Bronchial epithelial cell (primary cell): ENCODE measurements at places on chromosomes 2 and 18. TPM values are rescaled to one million over a fixed set of nuclear protein-coding genes. Genes with fewer than 3 reads are reported as not detected.

Gene CIDEA
- total RNA-seq, result 0.53 TPM in 1 of 2 replicates, not detected in the other

Gene NTSR2
- total RNA-seq, result not detected in 2 replicates

DNA sequence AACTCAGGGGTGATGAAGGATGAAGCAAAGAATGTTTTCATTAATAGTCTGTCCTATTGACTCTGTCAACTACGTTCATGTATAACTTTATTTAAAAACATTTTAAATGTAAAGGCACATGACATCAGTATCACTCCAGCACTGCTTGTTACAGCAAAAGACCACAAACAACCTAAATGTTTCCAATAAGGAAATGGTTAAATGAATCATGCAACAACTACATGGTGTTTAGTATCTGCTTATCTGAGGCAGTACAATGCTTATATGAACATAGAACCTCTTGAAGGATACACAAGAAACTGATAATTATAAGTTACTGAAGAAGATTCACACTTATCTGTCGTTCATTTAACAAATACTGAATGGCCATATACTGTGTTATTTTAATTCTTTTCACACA is 8.4 kb downstream of the BARD1 start:
- DNase-seq, result no peak

GRCh38 chr2:168626647-168627046 is 170.6 kb downstream of the CERS6 start:
- DNase-seq, result no peak
